ENCODE measurements at places on chromosomes 3 and 15.

GRCh38 chr15:99402014-99402729, 150.9 kb downstream of the LRRC28 start:
- DNase-seq: peak; percentile 78

DNA sequence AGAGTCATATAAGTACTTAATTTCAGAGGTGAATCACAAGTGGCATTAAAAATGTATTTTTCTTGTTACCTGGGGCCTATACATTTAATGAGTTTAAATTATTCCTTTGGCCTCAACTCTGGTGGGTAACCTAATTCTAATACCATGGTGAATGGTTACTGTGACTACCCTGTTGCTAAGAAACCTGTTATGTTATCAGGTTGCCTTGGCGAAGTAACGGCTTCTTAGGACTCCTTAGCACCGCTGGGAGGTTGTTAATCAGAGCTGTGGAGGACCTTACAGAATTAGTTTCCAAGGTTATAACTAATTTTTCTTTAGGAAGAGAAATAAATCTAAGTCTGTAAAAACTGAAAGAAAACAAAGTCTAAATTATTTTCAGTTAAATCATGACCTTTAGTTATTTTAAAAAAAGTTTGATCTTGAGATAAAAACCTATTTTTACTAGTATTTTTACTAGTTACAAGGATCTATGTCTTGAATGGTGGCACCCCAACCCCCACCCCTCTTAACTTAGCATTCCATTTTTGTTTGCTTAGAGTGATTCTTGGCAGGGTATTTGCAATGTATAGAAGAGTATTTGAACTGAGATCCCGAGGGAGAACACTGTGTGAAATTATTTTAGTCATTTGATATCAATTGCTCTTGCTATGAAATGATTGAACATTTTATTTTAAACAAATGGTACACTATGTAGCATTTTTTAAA, 155.5 kb downstream of the FNDC3B start:
- no peak for DNase-seq

GRCh38 chr15:88661041-88661700, 22.4 kb downstream of the ISG20 start:
- peak; percentile 50 for DNase-seq

DNA sequence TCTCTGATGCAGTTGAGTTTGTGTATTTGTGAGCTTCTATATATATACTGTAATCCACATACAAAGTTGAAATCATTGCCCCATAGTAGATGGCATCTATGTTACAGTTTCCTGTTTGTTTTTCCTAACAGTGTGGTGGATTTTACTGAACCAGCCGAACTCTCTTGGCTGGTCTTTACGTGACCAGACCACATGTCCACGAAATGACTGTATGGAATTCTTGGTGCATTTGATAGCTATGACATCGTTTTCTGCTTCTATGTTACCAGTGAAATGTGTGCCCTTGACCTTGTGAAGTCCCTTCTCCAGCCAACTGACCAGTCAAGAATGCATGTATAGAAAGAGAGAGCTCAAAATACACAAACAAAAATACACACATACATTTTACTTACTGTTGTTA, 1.8 kb downstream of the KCNMB2 start:
- no peak for DNase-seq

GRCh38 chr3:194450341-194450740, 36.5 kb downstream of the ATP13A3 start:
- no peak for DNase-seq

DNA sequence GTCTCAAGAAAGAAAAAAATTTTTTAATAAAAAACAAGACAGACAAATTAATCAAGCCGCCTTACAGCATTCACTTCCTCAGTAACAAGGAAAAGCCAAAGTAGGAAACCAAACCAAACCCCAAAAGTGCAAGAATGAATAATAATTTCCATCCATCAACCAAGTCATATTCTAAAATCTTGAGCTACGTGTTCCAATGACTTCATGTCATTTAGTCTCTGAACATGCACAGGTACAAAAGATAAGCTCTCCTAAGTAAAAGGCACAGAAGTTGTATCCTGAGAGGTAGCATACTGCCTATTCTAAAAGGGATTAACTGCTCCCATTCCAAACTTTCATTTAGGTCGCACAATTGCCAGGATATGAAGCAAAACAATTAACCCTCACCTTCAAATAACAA, 29.7 kb downstream of the SLC4A7 start:
- no peak for DNase-seq
